ENCODE measurements at places on chromosomes 1 and 21.

DNA sequence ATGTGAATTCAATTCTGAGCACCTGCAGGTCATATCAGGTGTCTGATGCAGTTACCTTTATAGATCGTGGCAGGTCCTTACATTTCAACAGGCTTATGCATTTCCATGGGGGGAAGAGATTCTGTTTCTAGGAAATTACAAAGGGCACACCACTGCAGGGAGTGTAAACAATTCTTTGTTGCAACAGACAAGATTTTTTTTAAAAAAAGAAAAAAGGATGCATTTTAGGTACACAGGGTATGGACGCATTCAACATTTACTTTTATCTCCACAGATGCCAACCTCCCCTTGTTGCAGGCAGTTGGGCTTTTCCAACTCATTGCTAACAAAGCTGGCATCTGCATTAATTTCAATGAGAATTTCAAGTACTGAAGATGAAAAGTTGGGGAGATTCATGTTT is 13.5 kb upstream of the TEKT2 start:
- peak; percentile 54 for DNase-seq

DNA sequence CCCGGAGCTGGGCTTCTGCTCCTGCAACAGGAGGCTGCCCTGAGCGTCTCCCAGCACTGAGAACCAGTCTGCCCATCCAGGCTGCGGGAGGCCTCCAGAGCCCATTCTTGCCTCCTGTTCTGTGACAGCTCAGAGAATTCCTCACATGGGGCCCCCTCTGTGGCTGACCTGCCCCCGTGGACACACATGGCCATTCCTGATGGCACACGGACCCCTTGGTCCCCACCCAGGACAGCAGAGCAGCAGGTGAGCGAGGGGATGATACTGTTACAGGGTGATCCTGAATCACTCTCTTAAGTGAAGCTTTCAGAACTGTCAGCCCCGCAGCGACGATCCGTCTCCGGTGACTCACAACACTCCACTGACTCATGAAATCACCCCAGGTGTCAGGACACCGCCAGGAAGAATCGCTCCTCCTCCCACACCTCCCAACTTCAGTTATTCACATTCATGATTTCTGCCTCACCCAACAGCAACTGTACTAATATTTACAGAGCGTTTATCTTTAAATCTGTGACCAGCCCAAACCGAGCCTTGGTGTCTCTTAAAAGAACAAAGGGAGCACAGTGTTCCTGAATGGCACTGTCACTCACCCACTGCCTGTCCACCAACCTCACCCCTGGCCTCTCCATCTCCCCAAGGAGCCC is 22.5 kb downstream of the CHD5 start:
- DNase-seq, result peak; percentile 92

- no peak for DNase-seq
Measured at GRCh38 chr1:221891708-221892107, 149.8 kb upstream of the DUSP10 start.

- no peak for DNase-seq
Measured at GRCh38 chr1:40044110-40044509, 3.6 kb downstream of the CAP1 start.

- no peak for DNase-seq
Measured at GRCh38 chr1:245489838-245490237, 335.1 kb downstream of the KIF26B start.

- no peak for DNase-seq
Measured at GRCh38 chr1:46315669-46316403, 12.3 kb downstream of the UQCRH start.

- DNase-seq, result no peak
Measured at GRCh38 chr1:2447276-2448097, 28.6 kb upstream of the PLCH2 start.

GRCh38 chr1:161193561-161194235 is 5.2 kb downstream of the ADAMTS4 start:
- no peak for DNase-seq

GRCh38 chr1:166432655-166433054 is 265.9 kb upstream of the FAM78B start:
- DNase-seq, result no peak

DNA sequence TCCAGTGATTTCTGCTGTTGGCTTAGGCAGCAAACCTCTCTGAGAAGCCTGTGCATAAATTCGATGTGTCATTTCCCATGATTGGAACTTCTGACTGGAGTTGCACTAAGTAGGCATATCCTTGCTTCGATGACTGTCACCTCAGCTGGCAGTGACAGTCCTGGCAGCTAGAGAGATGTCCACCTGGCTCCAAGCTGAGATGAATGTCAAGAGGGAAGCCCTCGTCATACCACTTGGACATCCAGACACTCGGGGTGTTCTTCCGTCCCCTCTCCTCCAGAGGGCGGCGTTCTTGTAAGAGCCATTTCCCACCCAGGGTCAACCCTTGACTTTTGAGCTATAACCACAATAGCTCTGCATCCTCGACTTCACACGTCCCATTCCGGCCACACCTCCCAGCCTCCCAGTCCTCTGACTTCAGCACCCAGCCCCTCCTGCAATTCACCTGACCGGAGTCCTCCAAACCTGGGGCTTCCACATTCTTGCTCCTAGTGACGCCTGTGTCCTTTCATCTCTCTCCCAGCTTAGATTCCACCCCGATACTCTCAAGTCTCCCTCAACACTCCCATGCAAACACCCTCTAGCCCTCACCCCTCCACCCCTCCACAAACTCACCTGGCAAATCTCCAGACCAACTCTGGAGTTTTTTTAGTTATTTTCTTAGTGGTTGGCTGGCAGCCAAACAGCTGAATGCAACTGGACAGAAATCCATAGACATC is 17.3 kb downstream of the CA6 start:
- no peak for DNase-seq

- DNase-seq, result no peak
Measured at GRCh38 chr1:21705303-21705980, 36.3 kb upstream of the RAP1GAP start.

DNA sequence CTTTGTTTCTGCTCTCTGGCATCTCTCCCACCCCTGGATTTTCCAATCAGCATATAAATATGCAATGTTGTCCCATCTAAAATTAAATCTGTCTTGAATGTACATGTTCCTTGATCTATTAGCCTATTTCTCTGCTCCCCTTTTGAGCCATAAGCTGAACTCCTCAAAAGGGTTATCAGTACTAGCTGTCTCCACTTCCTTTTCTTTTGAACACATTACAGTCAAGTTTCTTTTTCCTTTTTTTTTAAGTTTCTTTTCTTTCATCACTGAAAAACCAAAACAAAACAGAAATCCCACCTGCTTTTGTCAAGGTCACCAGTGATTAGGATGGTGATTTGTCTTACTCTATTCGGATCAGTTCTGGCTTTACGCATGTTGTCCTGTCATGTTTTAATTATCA is 29.3 kb downstream of the XCL2 start:
- DNase-seq, result no peak

- DNase-seq, result no peak
Measured at GRCh38 chr1:155996166-155996565, 17.8 kb upstream of the ARHGEF2 start.

GRCh38 chr1:220757441-220757840 is 9.3 kb downstream of the MTARC2 start:
- no peak for DNase-seq

All from NCI-H2081 (cell line).